ENCODE measurements at places on chromosomes 11 and 22.

GRCh38 chr11:127600674-127601073, 600.1 kb upstream of the KIRREL3 start:
- DNase-seq, result no peak

DNA sequence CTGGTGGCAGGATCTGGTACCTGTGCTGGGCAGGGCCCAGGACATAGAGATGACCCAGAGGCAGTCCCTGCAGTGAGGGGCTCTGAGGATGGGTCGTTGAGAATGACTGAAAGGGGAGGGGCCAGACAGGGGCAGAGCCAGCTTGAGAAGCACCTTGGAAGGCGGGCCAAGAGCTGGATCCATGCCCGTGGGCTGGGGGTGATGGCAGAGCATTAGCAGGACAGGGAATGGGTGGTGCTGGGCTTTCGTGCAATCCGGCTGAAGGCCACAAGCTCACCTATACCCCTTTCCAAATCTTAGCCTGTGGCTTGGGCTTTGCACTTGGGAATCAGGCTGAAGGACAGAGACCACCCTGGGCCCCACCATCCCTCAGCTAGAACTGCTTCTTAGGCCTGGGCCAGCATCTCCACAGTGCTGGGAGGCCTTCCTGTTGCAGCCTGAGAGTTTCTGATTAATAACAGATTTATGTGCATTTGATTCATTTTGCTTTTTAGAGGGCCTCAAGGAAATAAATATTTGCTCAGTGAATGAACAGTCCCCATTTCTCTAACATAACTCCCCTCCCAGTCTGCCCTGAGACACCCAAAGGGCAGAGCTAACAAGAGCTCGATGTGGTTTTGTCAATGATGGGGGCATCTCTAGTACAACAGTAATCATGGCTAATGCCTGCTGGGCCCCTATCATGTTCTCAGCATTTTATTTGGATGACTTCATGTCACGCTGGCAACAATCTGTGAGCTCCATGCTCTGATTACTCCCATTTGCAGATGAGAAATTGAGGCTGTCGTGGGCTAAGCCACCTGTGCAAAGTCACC, 39.3 kb downstream of the RIBC2 start:
- no peak for DNase-seq

GRCh38 chr22:23704829-23705228, 14.0 kb downstream of the RGL4 start:
- DNase-seq, result no peak

- no peak for DNase-seq
Observed at GRCh38 chr22:28478564-28478963, 201.1 kb downstream of the TTC28 start.

DNA sequence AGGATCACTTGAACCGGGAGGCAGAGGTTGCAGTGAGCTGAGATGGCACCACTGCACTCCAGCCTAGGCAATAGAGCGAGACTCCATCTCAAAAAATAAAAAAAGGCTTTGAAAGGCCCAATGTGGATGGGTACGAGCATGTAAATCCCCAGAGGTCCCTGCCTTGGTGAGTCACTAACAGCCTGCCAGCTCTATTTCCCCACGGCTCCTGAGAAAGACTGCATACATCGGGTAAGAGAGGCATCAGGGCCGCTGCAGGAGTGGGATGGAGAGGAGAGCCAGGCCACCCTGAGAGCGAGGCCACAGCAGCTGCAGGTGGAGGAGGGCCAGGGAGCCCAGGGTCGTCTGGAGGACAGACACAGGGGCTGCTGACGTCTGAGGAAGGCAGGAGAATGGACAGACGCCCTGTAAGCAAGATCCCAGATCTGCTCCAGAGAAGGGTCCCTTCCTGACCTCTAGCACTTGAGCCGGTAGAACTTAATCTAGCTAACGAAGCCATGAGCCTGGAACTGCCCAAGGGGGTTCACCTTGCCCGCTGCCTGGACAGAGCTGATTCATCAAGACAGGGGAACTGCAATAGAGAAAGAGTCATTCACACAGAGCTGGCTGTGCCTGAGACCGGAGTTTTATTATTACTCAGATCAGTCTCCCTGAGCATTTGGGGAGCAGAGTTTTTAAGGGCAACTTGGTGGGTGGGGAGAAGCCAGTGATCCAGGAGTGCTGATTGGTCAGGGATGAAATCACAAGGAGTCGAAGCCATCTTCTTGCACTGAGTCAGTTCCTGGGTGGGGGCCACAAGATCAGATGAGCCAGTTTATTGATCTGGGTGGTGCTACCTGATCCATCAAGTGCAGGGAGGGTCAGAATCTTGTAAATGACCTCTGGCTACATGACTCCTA, 5.1 kb upstream of the KRTAP5-9 start:
- DNase-seq, result no peak

DNA sequence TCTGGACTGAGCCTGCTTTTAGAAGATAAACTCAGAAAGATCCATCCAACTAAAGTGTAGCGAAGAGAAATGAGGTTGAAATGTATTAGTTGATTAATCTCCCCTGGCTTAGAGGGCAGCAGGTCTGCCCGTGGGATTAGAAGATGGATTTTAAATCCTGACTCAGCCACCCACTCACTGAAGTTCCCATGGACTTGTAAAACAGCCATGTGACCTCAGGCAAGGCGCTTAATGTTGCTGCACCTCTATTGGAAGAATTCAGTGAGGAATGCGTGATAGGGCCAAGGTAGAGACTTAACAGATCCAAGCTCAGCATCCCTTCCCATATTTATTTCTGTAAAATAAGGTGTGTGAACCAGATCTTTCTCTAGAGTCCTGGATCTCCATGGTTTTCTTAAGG, 45.1 kb upstream of the ELF5 start:
- no peak for DNase-seq

GRCh38 chr11:22582151-22582410, 43.5 kb downstream of the FANCF start:
- DNase-seq, result no peak

Data from HEK293T (cell line).